Spinal cord (tissue), 10 donors: ENCODE measurements at places on chromosomes 13 and 19.

- DNase-seq, result no peak
Observed at GRCh38 chr13:75666646-75667351, 30.7 kb downstream of the LMO7 start.

GRCh38 chr13:55705526-55705925 lies 1435.2 kb upstream of the PRR20A start:
- no peak for DNase-seq

- DNase-seq, result peak; percentile 63
Observed at GRCh38 chr13:99894840-99895443, 76.6 kb downstream of the ZIC5 start.

DNA sequence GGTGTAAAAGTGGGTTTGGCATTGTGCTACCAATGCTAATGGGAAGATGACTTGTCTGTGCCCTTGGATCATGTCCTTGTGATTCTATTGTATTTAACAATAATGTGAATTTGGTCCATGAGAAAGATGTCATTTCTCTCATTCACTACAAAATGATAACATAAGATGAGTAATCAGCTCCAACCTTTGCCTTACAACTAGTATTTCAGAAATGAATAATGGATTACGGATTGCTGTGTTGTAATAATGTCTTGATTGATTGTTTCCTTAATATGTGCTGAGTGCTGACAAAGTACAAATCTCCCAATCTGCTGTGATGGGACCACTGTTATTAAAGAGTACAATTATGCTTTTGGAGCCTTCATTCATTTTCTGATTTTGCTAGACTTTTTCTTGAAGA lies 375.0 kb downstream of the PCDH9 start:
- no peak for DNase-seq

GRCh38 chr19:4042731-4043082 lies 24.0 kb downstream of the ZBTB7A start:
- no peak for DNase-seq

DNA sequence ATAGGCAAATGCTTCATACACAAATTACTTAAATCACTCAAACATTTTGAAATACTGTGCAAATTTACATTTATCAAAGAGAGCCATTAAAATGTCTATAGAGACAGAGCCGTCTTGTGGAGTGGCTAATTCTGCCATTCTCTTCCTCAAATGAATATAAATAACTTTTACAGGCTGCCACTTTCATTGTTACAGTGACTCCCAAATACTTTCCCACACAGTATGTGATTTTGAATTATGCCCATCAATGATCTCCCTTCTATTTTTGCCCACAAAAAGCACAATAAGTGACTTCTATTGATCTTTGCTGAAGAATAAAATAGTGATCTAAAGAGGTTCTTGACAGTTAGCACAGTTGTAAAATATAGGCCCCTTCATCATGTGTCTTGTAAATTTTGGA lies 1244.9 kb downstream of the PCDH17 start:
- no peak for DNase-seq

DNA sequence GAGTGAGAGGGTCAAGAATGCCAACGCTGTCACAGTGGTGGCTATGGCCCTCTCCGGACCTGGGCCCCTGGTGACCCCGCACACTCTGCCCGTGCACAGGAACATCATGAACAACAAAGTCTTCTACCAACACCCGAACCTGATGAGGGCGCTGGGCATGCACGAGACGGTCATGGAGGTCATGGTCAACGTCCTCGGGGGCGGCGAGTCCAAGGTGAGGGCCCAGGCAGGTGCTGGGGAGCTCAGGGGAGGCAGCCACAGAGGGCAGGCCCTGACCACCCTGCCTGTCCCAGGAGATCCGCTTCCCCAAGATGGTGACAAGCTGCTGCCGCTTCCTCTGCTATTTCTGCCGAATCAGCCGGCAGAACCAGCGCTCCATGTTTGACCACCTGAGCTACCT lies 62.6 kb downstream of the RYR1 start:
- no peak for DNase-seq

GRCh38 chr13:109941221-109941620 lies 154.8 kb upstream of the IRS2 start:
- DNase-seq, result no peak

- DNase-seq, result no peak
Observed at GRCh38 chr19:40689339-40690049, 957 bp downstream of the NUMBL start.

GRCh38 chr13:97802213-97802612 lies 151.3 kb upstream of the IPO5 start:
- DNase-seq, result no peak

GRCh38 chr19:27722625-27723024 lies 1490.3 kb downstream of the UQCRFS1 start:
- no peak for DNase-seq

DNA sequence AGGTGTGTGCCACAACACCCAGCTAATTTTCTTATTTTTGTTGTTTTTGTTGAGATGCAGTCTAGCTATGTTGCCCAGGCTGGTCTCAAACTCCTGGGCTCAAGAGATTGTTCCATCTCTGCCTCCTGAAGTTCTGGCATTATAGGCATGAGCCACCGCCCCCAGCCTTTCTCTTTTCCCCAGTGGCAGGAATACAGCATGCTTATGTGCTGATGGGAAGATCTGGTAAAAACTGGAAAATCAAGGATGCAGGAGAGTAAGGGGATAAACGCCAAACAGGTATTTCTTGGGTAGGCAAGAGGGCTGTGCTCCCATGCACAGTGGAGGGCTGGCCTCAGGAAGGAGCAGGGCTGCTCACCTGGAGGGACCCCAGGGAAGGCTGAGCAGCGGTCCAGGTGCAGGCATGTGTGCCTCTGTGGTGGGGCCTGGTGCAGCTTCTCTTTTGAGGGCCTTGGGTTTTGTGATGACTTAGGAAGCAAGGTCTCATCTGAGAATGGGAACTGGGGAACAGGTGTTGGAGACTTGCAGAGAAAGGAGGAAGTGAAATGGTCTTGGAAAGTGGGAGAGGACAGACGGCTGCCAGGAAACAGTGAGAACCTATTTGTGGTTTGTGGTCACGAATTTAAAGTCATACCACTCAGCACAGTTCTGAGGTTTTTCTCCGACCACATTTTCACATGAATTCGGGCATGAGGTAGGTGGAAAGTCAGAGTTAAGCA lies 106.5 kb downstream of the TEX26 start:
- DNase-seq, result no peak
